Tibial nerve (tissue), 4 donors: ENCODE measurements at places on chromosomes 13 and 19. TPM values are rescaled to one million over a fixed set of nuclear protein-coding genes. Genes with fewer than 3 reads are reported as not detected.

DNA sequence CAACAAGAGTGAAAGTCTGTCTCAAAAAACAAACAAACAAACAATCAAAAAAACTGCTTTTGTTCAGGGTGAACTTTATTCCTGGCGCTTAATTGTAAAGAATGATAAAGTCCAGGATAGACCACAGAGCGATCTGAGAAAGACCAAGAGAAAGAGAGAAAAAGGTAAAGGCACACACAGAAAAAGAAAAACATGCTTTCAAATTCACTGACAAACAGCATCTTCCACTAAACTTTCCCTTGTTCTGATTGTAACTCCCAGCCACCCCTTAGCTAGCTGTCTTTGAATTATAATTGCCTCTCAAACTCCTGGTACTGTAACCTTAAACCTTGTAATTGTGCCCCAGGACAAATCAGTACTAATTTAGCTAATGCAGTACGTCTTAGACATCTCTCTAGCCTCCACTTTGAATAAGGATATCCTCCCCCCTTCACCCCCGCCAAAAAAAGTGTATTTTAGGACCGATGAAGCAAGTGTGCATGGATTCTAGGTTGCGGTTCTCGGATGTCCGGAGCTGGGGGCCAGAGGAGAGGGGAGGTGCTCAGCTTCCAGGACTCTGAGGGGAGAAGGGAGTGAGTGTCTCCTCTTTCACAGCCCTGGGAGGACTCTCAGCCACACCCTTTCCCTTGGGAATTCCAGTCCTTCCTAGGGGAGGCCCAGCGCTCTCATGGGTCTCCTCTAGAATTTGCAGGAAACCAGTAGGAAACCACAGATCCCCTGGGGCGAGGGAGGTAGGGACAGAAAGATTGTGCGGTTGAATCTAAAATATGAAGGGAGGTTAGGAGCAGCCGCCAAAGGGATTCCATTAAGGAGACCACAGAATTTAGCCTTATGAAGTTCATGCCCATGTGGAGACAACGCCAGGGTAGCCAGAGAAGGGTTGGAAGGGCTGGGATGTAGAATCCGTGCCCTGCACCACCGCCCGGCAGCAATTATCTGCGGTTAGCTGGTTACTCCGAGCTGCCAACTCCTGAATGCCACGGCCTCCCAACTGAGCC is 19.7 kb downstream of the ZNF536 start:
- no peak overlapping the region for H3K4me3 ChIP-seq
- H3K27ac ChIP-seq: peak overlapping the region; percentile 9
- no peak for DNase-seq

MAP4K1 gene
- total RNA-seq: 10.0 TPM

- no peaks in the 10 kb centered on the region for H3K4me1 ChIP-seq
- H3K27me3 ChIP-seq: no peaks in the 10 kb centered on the region
- H3K4me3 ChIP-seq: no peak overlapping the region
- DNase-seq: no peak
- no peaks in the 10 kb centered on the region for H3K36me3 ChIP-seq
These were observed 283.3 kb downstream of the DIAPH3 start for GRCh38 chr13:59880468-59880867.

DNA sequence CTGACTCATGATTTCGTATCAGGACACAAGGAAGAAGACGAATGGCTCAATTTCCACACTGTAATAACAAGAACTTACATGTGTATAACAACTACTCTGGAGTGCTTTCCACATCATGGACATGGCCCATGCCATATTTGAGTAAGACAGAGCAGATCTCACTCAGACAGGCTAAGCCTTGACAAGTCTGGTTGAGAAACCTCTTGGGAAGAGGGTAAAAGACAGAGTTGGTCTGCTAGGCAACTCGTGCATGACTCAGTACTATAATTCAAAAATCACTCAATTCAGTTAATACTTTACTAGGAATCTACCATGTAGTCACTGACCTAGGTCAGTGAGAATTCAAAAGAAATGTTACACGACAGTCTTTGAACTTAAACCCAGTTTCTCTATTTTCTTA is 5.7 kb upstream of the THSD1 start:
- no peaks in the 10 kb centered on the region for H3K27me3 ChIP-seq
- no peak overlapping the region for H3K27ac ChIP-seq
- H3K4me1 ChIP-seq: no peaks in the 10 kb centered on the region
- no peak for DNase-seq
- no peaks in the 10 kb centered on the region for H3K36me3 ChIP-seq

DNA sequence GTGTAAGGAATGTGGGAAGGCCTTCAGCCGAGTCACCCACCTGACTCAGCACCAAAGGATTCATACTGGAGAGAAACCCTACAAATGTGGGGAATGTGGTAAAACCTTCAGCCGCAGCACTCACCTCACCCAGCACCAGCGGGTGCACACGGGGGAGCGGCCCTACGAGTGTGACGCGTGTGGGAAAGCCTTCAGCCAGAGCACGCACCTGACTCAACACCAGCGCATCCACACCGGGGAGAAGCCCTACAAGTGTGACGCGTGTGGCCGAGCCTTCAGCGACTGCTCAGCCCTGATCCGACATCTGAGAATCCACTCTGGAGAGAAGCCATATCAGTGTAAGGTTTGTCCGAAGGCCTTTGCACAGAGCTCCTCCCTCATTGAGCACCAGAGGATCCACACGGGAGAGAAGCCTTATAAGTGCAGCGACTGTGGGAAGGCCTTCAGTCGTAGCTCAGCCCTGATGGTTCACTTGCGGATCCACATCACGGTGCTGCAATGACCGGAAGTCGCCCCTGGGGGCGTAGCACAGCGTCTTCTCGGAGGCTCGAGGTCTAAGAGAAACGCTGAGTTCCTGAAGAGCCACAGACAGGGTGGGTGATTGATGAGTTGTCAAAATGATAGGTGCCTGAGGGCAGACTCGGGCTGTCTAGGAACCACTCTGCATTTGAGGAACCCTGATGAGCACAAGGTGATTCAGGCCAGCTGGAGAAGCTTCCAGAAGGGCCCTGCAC is 12.2 kb downstream of the ZSCAN22 start:
- no peak for DNase-seq

- no peak overlapping the region for H3K27ac ChIP-seq
- no peaks in the 10 kb centered on the region for H3K27me3 ChIP-seq
- H3K4me1 ChIP-seq: peaks cover 22% of the 10 kb centered on the region
- H3K4me3 ChIP-seq: no peak overlapping the region
These were observed 24.4 kb downstream of the CERS1 start for GRCh38 chr19:18871543-18871942.

- no peak for DNase-seq
- H3K4me1 ChIP-seq: no peaks in the 10 kb centered on the region
- H3K27ac ChIP-seq: no peak overlapping the region
- H3K27me3 ChIP-seq: no peaks in the 10 kb centered on the region
These were observed 79.5 kb upstream of the SERP2 start for GRCh38 chr13:44293908-44294735.

GRCh38 chr13:72960541-72960940 is 98.3 kb upstream of the KLF5 start:
- H3K4me1 ChIP-seq: no peaks in the 10 kb centered on the region
- H3K27me3 ChIP-seq: no peaks in the 10 kb centered on the region
- no peak for DNase-seq
- no peak overlapping the region for H3K27ac ChIP-seq
- H3K36me3 ChIP-seq: peaks cover 38% of the 10 kb centered on the region
- H3K4me3 ChIP-seq: no peak overlapping the region

DNA sequence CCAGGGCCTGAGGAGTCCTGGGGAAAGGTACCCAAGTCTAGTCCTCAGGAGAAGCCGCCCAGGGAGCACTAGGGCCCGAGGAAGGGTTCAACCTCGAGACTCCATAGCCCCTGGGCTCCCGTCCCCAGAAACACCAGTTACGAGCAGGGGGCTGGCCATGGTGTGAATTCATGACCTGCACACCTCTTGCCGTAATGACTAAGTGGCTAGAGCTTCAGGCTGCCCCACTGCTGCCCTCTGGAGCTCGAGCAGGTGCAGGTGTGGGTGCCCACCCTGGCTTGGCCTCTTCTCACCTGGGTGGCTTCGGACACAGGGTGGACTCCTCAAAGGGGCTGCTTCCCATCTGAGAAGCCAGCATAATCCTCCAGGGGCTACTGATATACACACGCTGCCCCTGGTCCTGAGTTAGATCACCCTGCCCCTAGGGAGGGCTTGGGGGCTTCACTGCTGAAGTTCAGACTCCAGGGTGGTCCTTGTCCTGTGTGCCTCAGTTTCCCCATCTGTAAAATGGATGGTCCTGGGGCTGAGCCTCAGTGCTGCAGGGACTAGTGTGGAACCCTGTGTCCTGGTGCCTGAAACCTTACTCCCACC is 13.6 kb downstream of the SPC24 start:
- H3K27me3 ChIP-seq: no peaks in the 10 kb centered on the region
- H3K4me1 ChIP-seq: peaks cover 73% of the 10 kb centered on the region
- H3K4me3 ChIP-seq: no peak overlapping the region
- H3K36me3 ChIP-seq: no peaks in the 10 kb centered on the region

GRCh38 chr13:64278493-64278892 is 2862.8 kb upstream of the PCDH20 start:
- H3K36me3 ChIP-seq: no peaks in the 10 kb centered on the region
- no peak overlapping the region for H3K27ac ChIP-seq
- H3K4me3 ChIP-seq: no peak overlapping the region
- H3K27me3 ChIP-seq: no peaks in the 10 kb centered on the region
- no peak for DNase-seq

C13orf42 gene
- total RNA-seq: not detected

PALM gene
- total RNA-seq: 98.8 TPM

DNA sequence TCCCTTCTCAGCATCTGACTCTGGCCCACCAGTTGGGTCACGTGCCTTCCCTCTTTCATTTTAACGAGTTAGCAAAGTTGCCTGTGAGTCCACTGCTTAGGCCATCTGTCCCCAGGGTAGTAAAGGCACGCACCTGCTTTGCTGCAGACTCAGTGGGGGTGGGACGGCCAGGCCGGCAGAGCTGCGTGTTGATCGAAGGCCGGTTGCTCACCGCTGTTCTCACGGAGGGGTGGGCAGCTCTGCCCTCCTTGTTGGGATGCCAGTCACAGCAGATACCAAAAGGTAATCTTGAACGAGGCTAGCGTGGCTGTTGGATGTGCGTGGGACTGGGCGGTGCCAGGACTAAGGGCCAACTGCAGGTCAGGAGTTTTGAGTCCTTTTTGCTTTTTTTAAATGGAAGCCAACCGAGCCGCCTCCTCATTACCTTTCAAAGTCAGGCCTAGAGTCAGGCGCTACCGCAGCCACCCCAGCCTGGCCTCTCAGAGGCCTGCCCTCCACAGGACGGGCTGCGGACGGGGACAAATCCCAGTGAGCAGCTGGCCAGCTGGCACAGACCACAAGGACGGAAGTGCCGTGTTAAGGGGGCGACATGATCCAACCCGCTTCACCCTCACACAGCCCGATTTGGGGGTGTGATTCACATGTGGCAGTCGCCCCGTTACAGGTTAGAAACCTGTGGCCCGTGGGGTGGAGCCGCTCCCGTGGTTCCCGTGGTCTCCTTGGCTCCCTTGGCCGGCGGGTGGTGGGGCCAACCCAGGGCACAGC is 20.6 kb downstream of the ADPRHL1 start:
- no peak overlapping the region for H3K27ac ChIP-seq
- no peak for DNase-seq
- H3K27me3 ChIP-seq: no peaks in the 10 kb centered on the region
- no peaks in the 10 kb centered on the region for H3K36me3 ChIP-seq

NPAS1 gene
- total RNA-seq: not detected

DAND5 gene
- not detected for total RNA-seq

DNA sequence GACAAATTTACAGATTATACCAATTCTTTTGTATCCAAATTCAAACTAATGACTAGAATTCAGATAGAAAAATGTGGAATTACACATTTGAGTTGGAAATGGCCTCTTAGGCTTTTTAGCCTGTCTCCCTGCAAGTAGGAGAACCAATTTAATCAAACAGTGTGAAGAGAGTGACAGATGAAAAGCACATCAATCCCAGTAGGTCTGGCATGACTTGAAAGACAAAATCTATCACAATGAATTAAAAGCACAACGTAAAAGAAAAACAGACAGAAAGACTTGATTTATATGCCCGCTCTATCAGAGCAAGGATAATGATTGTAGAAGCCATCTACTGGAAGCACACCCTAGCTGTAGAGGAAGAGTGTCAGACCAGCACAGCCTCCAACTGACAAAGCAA is 1084.4 kb upstream of the SPRY2 start:
- no peak overlapping the region for H3K4me3 ChIP-seq
- no peak overlapping the region for H3K27ac ChIP-seq
- DNase-seq: no peak
- no peaks in the 10 kb centered on the region for H3K36me3 ChIP-seq

DNA sequence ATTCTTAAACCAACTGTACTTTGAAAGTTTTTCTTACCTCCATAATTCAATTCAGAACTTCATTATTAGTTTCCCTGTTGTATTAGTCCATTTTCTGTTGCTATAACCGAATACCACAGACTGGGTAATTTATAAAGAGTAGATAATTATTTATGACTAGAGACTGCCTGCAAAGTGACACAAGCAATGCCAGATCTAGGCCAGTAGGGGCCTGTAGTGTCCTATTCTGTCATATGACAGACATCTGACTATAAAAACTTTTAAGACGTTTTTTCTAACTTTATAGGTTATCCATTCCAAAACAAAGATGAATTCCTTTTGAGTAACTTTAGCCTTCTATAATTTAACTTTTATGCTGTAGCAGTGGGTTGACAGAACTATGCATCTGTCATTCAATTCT is 2783.8 kb downstream of the PCDH9 start:
- no peak overlapping the region for H3K4me3 ChIP-seq
- H3K27ac ChIP-seq: no peak overlapping the region
- no peaks in the 10 kb centered on the region for H3K4me1 ChIP-seq
- H3K27me3 ChIP-seq: no peaks in the 10 kb centered on the region
- DNase-seq: no peak

GRCh38 chr19:49423071-49423984 is at the start of gene PTH2:
PTH2 (minus strand) TSS chr19:49423441; CDS start chr19:49423339, 102 bp downstream.
- H3K4me3 ChIP-seq: no peak within 1 kb of the TSS
- no peaks in the 10 kb centered on the region for H3K4me1 ChIP-seq
- no peaks in the 10 kb centered on the region for H3K36me3 ChIP-seq
- H3K27me3 ChIP-seq: peaks cover 5% of the 10 kb centered on the region
- no peak for DNase-seq

GRCh38 chr13:108435393-108436149 is 166.1 kb downstream of the TNFSF13B start:
- no peaks in the 10 kb centered on the region for H3K36me3 ChIP-seq
- no peak overlapping the region for H3K4me3 ChIP-seq
- no peaks in the 10 kb centered on the region for H3K27me3 ChIP-seq

ZNF30 gene
- total RNA-seq: 2.3 TPM

- H3K36me3 ChIP-seq: no peaks in the 10 kb centered on the region
- no peaks in the 10 kb centered on the region for H3K27me3 ChIP-seq
- H3K27ac ChIP-seq: no peak overlapping the region
- DNase-seq: no peak
- no peaks in the 10 kb centered on the region for H3K4me1 ChIP-seq
These were observed 1072.4 kb downstream of the EFNB2 start for GRCh38 chr13:105463011-105463501.

IGSF23 gene
- total RNA-seq: not detected

- no peaks in the 10 kb centered on the region for H3K36me3 ChIP-seq
- no peak overlapping the region for H3K27ac ChIP-seq
- H3K4me3 ChIP-seq: peak overlapping the region; percentile 31
- H3K4me1 ChIP-seq: peaks cover 4% of the 10 kb centered on the region
These were observed 14.4 kb downstream of the TJP3 start for GRCh38 chr19:3722443-3723109.
